Skin of body (tissue), 3 donors: ENCODE measurements at places on chromosomes 2 and 18.

DNA sequence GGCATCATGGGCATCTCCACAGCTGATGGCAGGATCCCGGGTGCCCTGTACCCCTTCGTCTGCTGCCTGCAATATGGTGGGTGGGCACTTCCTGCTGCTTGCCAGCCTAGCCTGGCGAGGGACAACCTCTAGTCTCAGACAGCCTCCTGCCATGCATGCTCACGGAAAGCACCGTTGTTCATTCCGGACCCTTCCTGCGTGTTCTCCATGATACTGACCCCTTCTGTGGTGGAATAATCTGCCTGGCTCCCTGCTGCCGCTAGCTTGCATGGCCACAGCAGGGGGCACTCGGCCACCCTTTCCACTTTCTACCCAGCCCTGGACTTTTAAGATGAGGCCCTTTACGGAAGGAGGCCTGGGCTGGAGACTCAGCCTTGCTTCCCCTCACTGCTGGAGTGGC is 12.0 kb downstream of the PCARE start:
- DNase-seq = no peak

- DNase-seq = no peak
These were observed 271.5 kb downstream of the EXOC6B start for GRCh38 chr2:72554381-72554780.

DNA sequence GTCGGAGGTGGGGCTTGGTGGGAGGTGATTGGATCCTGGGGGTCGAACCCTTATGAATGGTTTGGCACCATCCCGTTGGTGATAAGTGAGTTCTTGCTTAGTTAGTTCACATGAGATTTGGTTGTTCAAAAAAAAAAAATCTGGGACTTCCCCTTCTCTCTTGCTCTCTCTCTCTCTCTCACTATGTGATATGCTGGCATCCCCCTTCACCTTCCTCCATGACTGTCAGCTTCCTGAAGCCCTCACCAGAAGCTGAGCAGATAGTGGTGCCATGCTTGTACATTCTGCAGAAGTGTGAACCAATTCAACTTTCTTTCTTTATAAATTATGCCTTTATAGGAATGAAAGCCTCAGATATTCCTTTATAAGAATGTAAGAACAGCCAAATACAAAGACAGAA is 269.7 kb upstream of the APCDD1 start:
- no peak for DNase-seq

DNA sequence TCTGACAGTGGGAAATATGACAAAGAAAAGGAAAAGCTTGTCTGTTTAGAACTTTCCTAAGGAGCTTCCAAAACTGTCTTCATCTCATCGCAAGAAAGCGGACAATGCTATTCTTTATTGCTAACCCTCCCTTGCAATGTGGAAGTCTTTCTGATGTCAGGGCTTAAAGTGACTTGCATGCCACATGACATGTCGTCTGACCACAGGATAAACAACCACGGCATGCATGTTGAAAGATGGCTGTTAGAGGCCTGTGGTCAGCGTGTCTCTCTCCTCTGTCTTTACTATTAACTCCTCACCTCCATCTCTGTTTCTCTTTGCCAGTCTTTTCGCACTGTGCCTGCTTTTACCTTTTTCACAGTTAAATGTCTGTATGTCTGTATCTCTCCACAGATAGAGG is 389.8 kb downstream of the LNPK start:
- no peak for DNase-seq

DNA sequence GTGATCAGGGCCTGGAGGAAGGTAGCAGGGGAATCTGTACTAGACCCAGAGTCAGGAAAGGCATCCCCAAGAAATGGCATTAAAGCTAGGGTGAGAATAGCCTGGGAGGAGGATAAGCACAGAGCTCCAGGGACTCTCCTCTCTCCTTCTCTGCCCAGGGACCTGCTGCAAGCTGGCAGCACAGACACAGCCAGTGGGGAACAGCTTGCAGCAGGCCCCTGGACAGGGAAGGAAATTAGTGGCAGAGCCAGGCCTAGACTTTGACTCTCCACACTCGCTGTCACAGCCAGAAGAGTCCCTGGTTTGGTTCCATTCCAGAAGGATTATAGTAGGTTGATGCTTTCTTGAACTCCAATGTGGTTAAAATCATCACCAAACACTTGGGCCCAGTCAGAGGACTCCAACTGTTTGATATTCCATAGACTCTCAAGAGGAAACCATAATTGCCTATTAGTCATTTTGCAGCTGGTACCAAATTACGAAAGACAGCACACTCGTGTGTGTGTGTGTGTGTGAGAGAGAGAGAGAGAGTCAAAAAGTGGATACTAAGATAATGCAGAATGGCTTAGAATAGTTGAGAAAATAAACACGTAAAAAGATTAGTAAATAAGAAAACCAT is 95.5 kb upstream of the ATP8B1 start:
- no peak for DNase-seq

DNA sequence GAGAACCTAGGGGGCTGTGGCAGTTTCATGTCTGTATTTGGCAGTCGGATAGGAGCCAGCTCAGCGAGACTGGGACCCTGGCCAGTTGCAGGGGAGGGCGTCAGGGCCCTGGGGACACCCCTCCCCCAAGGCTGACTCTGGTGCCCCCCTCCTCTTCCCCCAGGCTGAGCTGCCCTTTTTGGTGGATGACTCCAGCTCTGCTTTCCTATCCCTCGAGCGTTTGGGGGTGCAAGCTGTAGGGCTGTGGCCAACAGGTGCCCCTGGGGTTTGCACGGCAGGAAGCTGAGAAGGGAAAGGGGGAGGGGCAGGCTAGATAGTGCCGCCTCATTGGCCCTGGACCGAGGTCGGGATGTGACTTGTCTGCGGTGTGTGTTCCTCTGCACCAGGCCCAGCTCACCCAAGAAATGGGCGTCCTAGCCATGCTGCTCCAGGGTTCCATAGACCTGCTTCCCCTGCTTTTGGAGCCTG is 26.4 kb downstream of the SPEG start:
- DNase-seq = no peak

- DNase-seq = no peak
These were observed 48.2 kb upstream of the PPM1B start for GRCh38 chr2:44120428-44120827.

- DNase-seq = no peak
These were observed 106.0 kb upstream of the CYP1B1 start for GRCh38 chr2:38181806-38182491.

DNA sequence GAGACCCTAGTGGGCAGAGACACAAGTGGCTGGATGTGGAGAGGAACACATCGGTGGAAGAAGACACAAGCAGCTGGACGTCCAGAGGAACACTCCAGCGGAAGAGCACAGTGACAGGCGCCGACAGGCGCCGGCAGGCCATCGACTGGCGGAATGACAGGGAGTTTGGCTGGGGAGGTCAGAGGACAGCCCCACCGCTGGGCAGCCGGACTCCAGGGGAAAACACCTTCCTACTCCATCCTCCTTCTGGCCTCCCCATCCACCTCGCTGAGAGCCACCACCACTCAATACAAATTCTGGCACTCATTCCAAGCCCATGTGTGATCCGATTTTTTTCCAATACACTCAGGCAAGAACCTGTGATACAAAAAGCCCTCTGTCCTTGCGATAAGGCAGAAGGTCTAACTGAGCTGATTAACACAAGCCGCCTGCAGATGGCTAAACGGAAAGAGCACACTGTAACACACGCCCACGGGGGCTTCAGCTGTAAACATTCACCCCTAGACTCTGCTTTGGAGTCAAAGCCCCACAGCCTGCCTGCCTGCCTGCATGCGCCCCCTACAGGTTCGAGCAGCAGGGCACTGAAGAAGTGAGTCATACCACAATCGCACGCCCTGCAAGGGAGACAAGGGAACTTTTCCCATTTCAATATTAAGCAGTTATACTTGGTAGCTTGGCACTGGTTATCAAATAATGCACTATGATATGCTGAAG is 50.2 kb upstream of the LRP1B start:
- no peak for DNase-seq

DNA sequence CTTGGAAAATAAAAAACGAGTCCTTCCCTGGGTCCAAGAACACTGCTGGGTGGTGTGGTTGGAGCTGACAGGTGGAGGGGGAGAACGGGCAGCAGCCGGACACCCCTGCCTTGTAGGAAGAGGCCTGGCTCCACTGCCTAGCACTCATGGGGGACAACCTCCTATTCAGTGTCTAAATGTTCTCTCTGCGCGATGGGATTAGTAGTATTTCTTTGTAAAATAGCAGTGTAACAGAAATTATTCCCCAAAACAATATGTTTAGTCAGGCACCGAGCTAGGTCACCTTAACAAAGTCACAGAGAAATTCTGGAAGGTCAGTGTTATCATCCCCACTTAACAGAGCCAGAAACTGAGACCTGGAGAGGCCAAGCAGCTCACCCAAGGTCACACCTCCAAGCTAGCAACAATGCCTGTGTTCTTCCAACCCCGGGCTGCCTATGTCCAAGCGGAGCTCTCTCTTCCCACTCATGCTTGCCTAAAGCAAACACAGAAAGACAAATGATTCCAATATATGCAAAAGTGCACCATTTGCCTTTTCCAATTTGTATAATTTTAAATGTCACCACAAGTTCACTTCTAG is 68.0 kb downstream of the STEAP3 start:
- no peak for DNase-seq

DNA sequence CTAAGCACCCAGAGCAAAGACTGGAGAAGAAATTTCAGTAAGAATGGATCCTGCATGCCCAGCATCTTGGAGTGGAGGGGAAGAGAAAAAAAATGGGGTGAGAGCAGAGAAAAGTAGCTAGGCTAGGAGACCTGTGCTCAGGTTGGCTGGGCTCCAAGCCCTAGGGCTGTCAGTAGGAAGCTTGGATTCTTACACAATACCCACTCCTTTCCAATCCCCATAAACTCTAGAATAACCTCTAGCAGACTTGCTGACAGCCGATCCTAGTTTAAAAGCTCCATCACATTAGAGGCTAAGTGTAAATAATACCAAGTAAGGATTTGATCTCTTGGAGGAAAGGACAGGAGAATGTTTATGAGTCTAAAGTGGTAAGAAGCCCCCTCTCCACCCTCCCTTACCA is 46.2 kb upstream of the NABP1 start:
- DNase-seq = no peak

- no peak for DNase-seq
These were observed 908 bp downstream of the STAT1 start for GRCh38 chr2:191012845-191013681.

- DNase-seq = no peak
These were observed 170.4 kb downstream of the SOCS6 start for GRCh38 chr18:70459251-70459650.

DNA sequence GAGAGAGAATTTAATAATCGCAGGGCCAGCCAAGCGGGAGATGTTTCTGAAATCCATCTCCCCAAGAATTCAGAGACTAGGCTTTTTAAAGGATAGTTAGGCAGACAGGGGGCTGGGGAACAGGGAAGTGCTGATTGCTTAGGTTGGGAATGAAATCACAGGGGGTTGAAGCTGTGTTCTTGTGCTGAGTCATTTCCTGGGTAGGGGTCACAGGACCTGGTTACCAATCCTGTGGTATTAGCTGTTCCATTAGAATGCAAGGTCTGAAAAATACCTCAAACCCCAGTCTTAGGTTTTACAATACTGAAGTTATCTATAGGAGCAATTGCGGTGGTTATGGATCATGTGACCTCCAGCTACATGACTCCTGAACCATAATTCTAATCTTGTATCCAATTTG is 4.6 kb downstream of the SP140 start:
- no peak for DNase-seq

GRCh38 chr18:31248783-31249521 is 69.0 kb upstream of the DSG1 start:
- no peak for DNase-seq

DNA sequence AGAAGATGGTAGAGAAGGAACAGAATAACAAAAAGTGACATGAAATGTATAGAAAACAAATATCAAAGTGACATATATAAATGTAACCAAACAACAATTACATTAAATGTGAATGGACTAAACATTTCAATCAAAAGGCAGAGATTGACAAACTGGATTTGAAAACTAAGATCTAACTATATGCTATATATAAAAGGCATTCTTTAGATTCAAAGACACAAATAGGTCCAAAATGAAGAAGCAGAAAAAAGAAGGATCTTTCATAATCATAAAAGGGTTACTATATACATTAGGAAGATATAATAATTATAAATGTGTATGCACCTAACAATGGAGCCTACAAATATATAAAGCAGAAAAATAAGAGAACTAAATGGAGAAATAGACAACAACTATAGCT is 183.7 kb downstream of the METTL4 start:
- no peak for DNase-seq

GRCh38 chr2:46116150-46116549 is 181.1 kb upstream of the EPAS1 start:
- no peak for DNase-seq

DNA sequence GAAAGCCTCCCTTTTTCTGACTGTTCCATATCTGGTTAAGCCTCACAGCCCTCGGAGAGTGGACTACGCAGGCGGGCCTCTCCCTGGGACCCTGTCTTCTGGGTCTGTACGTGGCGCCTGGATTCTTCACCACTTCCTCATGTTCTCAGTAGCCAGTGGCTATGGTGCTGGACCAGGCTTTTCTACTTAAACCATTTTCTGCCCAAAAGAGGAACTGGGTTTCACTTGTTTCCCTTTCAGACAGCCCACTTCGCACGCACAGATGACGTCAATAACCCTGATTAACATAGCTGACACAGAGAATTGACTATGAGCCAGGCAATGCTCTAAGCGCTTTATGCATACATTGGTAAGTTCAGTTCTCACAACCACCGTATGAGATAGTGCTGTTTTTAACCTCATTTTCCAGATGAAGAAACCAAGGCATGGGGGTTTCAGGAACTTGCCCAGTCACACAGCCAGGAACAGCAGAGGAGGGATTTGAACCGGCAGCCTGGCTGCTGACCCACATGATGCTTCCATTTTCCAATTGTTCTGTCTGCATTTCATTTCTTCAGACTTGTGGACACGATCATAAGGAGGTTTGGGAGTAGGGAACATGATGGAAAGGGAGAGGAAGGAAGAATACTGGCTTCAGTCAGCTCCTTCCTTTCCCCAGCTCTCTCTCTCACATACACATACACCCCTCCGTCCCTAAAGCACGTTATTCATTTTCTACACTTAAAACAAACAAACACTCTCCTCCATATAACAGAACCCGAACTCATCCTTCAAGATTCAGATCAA is 41.7 kb downstream of the MYOM1 start:
- no peak for DNase-seq

DNA sequence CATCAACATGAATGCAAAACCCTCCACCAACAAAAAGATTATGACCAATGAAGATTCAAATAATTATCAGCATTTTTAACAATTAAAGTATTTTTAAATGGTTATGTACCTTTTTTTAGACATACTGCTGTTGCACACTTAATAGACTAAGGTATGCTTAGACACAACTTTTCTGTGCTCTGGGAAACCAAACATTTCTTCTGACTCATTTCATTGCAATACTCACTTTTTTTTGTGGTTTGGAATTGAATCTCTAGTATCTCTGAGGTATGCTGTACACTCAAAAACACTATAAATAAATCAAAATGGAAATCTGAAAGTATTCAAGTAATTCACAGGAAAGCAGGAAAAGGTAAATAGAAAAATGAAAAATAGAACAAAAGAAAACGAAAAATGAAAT is 247.9 kb upstream of the POU3F3 start:
- DNase-seq = no peak
